Retina (tissue), 1 donor: ENCODE measurements at places on chromosomes 1 and 21.

- DNase-seq: no peak
These were observed 137.4 kb downstream of the PIGK start for GRCh38 chr1:77081834-77082233.

DNA sequence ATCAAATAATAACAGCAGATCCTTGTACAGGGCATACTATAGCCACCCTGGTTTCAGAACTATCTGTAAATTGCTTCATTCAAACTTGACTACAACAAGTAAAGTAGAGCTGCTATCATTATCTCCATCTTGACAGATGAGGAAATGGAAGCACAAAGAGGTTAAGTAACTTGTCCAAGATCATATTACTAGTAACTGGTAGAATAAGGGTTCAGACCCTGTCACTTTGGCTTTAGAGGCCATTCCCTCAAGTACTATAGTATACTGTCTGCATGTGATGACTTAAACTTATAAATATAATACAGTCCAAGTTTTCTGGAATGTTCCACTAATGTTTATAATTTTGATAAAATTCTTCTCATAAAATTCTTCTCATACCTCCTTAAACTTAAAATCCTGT, 24.8 kb downstream of the PGM1 start:
- DNase-seq: no peak

DNA sequence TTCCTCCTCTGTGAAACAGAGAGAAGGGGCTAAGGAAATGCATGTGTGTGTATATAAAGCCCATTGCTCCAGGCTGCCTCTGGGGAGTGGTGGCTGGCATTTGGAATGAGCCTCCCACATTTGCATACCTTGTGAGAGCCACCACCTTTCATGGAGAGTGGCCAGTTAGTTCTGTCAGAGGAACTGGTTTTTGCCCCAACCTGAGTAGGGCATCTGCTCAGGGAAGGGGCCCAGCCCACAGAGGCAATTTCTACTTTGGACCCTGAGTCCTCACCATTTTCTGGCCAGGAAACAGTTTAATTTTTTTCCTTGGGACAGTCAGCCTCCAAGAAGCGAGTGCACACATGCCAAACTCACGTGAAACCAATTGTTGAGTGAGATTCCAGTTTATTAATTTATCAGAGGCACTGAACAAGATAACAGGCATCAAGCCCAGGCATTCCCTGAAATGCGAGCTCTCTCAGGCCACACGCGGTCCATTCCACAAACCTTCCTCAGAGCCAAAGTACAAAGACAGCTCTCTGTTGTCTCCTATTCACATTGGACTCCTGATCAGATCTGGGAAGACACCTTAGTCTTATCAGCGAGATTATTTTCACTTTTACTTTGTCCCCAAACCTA, 1.0 kb upstream of the SLC6A9 start:
- no peak for DNase-seq

DNA sequence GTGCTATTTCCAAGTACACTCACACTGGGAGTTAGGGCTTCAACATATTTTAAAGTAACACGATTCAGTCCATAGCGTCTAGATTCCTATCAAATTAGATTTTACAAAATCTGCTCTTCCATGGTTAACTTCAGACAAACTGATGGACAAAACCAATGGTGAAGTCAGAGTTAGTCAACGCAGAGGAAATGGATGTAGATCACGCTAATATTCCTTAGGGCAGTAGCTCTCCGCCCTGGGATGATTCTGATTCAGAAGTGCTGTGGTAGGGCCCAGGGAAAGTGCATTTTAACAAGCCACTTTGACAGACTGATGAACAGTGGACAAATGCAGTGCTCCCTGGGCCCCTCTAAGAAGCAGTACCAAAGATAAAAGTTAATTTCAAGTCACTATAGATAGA, 83.2 kb downstream of the HIVEP3 start:
- DNase-seq: no peak

- DNase-seq: no peak
These were observed 293.5 kb downstream of the MRPL39 start for GRCh38 chr21:25313829-25314228.

DNA sequence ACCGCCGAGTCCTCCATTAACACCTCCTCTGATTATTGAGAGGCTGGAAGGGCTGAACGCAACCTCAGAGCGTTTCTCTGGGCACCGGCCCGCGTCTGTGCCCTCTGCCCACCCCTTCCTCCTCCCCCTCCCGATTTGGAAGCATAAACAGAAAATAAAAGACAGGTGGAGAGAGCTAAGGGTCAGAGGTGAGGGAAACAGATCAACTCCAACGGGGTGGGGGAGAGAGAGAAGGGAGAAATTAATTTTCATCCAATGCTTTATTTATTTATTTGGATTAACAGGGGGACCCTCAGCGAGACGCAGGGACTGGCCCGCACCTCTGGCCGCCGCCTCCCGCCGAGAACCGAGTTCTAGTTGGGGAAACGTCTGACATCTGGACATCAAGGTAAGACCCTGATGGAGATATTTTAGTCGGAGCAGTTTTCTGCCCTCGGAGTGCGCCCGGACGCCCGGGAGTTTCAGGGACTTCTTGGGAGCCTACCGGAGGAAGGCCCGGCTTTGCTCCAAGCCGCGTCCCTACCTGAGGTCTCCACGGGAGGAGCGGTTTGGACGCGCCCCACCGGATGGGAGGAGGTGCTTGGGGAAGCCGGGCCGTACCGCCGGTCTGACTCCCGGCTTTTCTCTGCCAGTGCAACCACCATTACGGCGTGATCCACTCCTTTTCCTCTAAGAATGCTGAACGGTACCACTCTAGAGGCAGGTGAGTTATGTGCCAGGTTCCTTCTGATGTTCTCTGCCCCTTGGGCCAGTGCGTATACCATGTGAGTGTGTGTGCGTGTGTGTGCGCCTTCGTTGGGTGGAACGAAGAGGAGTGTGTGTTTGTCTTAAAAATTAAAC, 5.1 kb upstream of the LHX9 start:
- DNase-seq: peak; percentile 71

GRCh38 chr1:205878026-205878425, 28.1 kb upstream of the PM20D1 start:
- DNase-seq: no peak

DNA sequence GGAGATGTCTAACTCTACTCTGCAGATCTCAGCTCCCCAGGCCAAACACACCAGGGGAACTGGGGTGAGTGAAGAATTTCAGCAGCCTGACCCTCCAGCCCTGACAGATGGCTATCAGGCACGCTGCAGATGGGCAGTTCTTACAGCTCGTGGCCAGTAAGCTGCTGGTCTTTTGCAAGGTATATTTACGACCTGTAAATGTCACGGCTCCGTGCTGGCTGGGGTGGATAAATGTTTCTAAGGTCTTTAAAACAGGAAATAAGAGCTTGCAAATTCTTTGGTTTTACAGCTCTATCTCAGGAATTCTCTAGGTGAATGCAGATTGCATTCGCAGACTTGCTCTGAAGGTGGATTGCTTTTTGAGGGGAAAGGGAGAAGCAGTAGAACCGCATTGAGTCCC, 10.1 kb downstream of the DOP1B start:
- no peak for DNase-seq

GRCh38 chr1:160708801-160709200, 2.8 kb downstream of the CD48 start:
- DNase-seq: no peak

DNA sequence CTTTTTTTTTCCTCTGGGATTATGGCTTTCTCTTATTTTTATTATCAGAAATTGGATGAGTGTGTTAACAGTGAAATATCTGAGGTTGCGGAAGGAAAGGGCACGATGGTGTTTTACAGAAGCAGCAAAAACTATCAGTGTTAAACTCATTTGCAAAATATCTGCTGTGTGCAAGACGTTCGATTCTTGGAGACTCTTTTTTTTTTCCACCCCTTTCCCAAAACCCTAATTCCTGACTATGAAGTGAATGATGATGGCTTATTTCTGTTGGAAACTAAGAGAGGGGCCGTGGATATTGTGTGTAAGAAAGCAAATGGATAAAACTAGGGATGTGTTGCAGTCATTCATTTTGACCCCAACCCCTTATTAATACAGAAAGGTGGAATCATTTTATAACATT, 677 bp downstream of the NCAM2 start:
- peak; percentile 32 for DNase-seq

DNA sequence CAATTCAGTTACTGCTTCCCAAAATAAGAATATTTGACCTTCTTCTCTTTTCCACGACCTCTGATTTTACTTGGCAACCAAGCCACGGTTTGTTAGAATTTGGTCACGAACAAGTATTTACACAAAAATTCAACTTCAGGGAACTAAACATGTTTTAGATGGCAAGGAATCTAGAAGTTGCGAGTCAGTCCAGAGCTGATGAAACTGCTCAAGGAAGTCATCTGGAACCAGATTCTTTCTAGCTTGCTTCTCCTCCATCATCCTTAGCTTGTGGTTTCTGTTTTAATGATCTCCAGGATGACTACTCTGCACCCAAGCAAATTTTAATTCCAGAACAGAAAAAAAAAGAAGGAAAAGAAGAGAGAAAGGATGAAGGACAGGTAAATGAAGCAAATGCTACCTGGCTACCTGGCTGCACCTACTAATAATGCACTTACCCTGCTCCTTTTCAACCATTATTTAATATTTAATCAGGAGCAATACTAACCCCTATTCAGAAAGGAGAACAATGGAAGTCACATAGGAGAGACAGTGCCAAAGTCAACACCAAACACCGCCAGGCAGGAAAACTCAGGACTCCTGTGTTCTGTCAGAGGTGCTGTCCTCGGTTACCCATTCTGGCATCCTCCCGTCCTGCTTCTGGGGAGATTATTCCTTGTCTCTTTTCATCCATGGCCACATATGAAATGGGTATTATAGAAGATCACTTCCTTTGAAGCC, 54.2 kb upstream of the RGS7 start:
- no peak for DNase-seq

GRCh38 chr1:204927673-204928641, 57.3 kb downstream of the NFASC start:
- no peak for DNase-seq

GRCh38 chr1:171484760-171485374, 463 bp upstream of the PRRC2C start:
- DNase-seq: no peak

DNA sequence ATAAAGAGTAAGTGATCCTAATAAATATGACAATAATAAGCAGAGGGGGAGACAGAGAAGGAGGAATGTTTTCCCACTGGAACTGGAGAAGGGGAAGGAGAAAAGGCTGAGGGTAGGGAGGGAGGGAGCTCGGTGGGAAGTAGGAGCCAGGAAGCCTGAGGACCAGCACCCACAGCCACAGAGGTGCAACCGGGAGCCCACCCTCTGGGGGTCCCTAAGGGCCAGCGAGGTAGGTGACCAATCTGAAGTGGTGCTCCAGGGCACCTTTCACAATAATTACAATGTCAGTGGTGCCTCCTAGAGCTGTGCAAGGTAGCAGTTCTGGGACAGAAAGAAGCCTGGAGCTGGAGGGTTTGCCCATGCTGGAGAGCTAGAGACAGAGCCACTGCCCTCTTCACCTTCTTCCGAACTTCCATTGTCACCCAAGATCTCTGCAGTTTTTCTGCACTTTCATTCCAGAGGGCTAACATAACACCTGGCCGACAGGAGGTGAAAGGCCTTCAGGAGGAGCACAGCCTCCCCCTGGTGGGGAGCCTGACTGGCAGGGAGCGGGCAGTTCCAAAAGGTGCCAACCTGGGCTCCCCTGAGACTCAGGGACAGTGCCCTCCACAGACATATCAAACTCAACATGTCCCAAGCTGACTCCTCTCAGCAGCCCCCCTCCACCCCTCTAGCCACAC, 4.1 kb upstream of the AHCYL1 start:
- no peak for DNase-seq

DNA sequence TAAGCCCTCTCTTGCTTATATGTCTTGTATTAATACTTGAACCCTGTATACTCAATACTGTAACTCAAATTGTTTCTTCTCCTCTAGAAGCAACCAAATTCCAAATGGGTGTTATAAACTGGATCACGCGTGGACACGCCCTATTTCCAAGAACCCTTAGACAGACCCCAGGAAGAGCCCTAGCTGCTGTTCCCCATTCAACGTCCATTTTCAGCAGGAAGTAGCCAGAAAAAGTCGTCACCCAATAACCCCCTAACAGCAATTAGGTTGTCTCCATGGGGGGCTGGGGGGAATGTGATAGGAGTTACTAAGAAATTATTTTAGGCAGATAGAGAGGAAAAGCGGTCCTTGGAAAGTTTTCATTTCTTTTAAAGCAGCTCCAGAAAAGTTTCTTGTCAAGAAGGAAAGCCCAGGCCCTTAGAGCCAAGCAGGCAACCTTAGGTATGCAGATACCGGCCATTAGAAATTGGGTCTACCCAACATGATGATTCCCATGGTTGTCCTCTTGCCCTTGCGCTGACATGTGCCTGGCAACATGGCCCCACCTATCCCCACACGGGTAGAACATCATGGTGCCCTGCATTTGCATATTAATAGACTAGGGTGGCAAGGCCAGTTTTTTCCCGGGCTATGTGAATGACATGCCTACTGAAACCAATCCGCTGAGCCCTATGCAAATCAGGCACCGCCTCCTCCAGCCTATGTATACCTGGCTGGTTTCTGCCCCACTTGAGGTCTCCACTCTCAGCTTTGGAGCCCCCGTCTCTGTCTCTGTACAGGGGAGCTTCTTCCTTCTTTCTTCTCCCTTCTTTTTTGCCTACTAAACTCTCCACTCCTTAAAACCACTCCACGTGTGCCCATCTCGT, 4.0 kb upstream of the CD46 start:
- DNase-seq: no peak

DNA sequence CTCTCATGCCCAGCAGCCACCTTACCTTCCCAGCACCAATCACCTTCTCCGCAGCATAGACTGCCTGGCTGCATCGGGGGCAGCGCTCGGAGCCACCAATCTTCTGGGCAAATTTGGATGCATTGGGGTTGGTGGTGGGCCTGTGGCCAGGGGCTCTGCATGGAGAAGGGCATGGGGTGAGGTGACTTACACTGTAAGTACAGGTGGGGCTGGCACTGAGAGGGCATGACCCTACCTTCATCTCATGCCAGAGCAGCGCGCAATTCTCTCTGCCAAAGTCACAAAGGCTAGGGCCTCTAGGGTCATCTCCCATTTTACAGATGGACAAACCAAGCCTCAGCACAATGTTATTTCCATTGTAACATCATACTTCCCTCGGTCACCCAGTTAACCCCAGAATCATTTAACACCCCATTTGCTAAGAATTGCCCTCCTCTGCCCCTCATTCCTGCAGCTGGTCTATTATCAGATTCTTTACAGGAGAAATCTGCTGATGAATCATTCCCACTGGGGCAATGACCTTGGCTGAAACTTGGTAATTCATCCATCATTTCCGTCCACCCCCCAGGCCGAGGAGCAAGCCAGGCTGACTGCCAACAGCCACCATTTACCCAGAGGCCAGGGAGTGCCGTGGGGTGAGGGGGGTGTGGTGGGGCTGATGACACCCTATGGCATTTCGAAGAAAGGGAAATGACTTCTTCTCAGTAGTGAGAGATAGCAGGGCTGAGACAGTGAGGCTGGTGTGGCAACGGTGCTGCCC, 17.9 kb downstream of the CSRP1 start:
- DNase-seq: no peak
